Activated naive CD4-positive, alpha-beta T cell treated with Interleukin-2 at 50 U/mL for 16 hours (primary cell): ENCODE measurements at places on chromosomes 13 and 19.
A peak's percentile ranks its signal among the peaks of the same experiment; 100 is the strongest.

- no peak for DNase-seq
These were observed 491.0 kb downstream of the SLITRK5 start for GRCh38 chr13:88162076-88162702.

GRCh38 chr19:57171551-57172081 is 4.3 kb upstream of the DUXA start:
- peak; percentile 40 for DNase-seq

DNA sequence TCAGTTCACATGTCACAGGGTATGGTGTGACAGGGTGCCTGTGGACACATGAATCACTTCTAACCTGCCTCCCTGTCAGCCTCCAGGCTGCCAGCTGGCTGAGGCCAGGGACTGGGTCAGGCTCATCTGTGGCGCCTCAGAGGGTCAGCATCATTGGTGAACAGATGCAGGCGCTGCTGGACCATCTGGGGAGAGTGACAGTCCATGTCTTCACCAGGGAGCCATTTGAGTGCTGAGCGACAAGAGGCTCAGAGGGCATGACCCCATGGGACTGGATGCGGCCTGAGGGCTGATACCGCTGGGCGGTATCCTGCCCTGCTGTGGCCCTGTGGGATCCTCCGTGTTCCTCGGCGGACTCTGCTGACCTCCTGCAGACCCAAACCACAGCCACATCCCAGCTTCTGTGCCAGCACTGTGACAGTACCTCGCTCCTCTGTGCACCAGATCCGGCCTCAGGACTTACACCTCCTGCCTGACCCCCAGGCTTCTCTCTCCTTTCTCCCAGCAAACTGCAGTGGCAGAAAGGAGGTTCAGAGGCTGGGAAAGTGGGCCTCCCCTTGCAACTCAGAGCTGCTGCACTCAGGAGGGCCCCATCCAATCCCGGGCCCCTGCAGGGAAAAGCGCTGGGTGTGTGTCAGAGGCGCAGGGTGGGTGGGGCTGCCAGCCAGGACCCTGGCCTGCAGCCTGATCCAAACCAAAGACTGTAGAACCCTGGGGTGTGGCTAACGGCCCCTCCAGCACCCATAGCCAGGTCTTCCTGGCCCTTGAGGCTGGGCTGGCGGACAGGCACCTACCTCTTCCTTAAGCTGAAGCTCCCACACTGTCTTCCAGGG is 10.2 kb downstream of the ACTMAP start:
- no peak for DNase-seq

DNA sequence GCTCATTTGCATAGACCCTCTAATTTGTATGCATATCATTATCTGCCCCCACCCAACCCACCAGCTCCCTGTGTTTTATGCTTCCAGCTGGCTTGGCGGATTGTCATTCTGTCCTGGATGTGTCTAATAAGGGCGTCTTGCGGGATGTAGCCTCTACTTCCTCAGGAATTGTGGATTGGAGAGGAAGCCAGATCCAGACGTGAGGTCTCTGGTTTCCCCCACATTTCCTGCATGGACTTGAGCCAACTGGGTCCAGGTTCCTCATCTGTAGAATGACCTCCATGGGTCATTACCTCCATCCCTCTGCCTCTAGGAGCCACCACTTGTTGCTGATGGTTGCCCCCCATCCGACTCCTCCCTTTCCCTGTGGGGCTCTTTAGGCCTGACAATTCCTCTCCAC is 7.3 kb downstream of the TNFSF14 start:
- no peak for DNase-seq

GRCh38 chr13:48708764-48709163 is 55.0 kb downstream of the CYSLTR2 start:
- no peak for DNase-seq

DNA sequence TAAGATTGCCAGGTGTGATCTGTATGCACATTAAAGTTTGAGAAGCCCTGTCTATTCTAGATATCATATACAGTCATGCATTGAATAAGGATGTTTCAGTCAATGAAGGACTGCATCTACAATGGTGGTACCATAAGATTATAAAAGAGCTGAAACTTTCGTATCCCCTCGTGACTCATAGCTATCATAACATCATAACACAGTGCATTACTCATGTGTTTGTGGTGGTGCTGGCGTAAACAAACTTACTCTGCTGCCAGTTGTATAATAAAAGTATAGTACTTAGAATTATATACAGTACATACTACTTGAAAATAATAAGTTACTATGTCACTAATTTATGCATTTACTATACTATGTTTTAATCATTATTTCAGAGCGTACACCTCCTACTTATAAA is 489.3 kb downstream of the GPC6 start:
- no peak for DNase-seq

DNA sequence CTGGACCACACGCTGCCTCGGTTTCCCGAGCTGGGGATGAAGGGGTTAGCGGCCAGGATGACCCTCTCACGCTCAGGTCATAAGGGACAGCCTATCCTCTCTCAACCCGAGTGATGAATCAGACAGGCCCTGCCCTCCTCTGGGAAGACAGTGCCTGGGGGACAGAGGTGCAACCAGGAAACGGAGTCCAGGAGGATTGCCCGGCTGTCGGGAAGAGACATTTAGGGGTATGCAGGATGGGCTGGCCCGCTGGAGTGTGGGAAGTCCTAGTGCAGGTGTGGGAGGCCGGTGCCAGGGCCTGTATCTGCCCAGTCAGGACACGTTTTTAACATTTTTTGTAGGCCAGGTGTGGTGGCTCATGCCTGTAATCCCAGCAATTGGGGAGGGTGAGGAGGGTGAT is 8.3 kb downstream of the LSM7 start:
- no peak for DNase-seq

GRCh38 chr13:61432029-61432428 is 16.4 kb upstream of the PCDH20 start:
- DNase-seq = no peak

GRCh38 chr13:20305587-20305986 is 73.5 kb upstream of the GJB6 start:
- DNase-seq = no peak

- DNase-seq = no peak
These were observed 94.5 kb downstream of the TDRD3 start for GRCh38 chr13:60491531-60491930.

DNA sequence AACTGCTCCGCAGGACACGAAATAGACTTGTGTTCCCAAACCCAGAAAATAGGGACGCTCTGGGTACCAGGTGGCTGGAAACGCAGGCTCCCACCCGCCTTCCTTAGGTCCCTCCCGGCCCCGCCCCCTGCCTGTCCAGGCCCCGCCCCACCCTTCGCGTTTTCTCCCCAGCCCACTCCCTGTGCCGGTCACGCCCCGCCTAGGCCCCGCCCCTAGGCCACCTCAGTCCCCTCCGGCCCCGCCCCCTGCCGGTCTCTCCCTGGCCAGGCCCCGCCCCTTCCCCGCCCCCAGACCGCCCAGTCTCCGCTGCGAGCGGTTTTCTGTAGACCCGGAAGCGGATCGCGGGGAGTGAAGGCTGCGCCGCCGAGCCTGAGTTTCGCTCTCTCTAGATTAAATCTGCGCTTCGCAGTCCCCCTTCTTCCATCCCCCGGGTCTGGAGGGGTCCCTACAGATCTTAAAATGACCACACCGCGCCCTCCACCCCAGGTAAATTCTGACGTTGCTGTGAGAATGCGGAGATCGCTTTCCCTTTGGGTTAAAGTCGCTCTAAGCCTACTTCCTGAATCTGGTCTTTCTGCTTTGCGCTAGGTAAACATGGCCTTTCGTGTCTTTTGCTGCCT is 3.7 kb upstream of the ZNF665 start:
- peak; percentile 95 for DNase-seq

DNA sequence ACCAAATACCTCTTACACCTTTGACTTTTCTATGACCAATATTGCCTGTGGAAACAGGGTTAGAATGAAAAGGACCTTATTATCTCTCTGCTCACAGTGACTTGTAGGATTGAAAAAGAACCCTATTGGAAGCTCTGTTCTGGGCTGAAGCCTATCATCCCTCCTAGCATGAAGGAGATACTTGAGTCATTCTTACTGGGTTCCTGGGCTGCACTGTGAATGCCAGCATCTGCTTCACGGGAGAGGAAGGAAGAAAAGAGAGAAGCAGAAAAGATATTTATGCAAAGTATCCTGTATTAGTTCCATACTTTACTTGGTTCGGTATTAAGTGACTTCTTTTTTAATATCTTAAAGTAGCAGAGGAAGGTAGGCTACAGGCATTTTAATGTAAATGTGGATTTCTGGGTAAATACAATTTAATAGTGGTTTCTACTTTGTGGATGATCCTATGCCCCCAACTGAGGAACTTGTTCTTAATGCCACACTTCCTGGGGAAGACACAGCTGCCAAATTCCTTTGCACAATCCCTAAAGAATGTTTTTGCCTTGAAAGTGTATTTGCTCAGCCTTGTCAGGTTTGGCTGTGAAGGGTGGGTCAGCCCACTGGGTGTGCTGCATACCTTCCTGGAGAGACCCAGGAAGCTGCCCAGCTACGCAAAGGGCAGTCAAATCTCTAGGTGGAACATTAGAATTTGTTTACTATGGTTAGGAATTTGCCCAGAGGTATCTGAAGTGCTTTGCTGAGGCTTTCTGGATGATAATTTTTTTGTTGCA is 13.7 kb upstream of the SCEL start:
- no peak for DNase-seq

- DNase-seq = no peak
These were observed 583 bp downstream of the ZNF615 start for GRCh38 chr19:52007451-52007805.

DNA sequence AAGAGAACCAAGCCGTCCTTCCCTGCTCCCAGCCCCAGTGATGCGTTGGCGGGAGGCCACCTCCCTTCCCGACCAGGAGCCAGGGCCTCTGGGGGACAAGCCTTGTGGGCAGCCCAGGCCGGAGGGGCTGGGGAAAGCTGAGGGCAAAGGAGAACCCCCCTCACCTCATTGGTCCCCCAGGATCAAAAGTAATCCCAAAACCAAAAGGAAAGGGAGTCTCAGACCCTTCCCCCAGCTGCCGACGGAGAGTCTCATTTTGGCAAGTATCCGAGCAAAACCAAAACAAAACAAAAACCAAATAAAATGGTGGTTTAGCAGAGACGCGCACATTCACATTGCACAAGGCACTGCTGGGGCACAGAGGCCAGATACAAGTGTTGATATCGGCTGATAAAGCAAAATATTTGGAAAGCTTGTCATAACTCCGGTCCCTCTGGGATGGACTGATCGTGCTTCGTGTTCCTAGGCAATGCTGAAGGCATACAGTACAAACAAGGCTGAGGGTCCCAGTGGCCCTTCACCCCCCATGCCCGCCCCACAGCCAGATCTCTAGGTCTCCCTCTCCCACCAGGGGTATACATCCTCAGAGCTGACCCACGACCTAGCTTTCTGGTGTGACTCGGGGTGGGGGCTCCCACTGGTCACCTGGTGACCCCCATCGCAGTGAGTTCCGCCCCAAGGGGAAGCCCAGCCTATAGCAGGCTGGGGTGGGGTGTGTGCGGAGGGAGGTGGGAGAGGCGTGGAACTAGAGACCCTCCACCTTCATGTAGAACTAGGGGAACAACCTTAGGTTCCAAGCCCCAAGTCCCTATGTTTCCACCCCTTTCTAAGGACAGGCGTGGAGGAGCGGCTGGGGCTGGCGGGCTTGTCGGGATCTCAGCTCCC is 2.1 kb downstream of the CEBPA start:
- no peak for DNase-seq

DNA sequence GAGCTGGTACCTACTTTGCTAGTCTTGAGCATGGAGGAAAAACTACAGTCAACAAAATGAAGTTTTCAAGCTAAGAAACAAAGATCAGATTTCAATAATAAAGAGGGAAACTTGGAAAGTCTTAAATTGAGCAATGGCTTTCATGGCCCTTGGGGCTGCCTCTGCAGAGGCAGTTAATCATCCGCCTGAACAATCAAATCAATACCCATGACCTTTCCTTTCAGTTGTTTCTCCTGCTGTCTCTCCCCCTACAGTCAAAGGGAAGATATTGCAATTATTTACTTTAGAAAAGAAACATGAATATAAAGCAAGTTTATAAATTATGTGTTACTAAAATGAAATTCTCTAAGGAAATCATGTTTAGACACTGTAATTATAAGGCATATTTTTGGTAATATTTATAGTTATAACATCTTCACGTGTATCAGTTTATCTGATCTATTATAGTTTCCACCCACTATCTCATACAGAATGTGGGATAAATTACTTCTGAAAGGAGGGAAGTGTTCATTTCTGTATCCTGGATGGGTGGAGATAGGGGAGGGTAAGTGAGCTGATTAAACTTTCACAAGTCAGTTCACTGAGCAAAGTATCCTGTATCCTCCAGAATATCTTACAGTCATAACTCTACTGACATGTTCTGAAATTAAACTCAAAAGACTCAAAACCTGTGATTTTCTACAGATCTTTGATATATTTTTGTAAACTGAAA is 72.4 kb upstream of the TSC22D1 start:
- no peak for DNase-seq

DNA sequence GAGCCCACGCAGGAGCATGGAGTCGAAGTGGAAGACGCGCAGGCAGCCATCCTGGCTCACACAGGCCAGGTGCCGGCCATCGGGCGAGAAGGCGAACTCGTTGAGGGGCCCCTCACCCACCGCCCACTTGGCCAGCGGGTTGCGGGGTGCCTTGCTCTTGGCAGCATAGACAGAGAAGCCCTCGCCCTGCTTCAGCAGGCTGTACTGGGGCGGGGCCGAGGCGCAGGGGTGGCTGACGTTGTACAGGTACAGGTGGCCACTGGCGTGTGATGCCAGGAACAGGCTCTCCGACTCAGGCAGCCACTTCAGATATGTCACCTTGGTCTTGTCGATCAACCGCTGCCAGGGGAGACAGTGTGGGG is 4.2 kb upstream of the DMPK start:
- no peak for DNase-seq

- no peak for DNase-seq
These were observed 105.6 kb upstream of the SERP2 start for GRCh38 chr13:44267980-44268379.

GRCh38 chr19:48752496-48753365 is at the start of gene FUT1:
FUT1 (minus strand) TSS chr19:48752641; CDS start chr19:48751281, 1,360 bp downstream.
- peak; percentile 31 for DNase-seq
